Mucosa of descending colon (tissue), 3 donors: ENCODE measurements at places on chromosomes 5 and 9. TPM values are rescaled to one million over a fixed set of nuclear protein-coding genes. Genes with fewer than 3 reads are reported as not detected.

The FCN2 gene
- not detected for total RNA-seq

The IL5 gene
- total RNA-seq, result not detected

The SEC16A gene
- 69.3 TPM for total RNA-seq

The CD180 gene
- 1.3 TPM for total RNA-seq

The CEP72 gene
- total RNA-seq, result 8.8 TPM

The NUDCD2 gene
- total RNA-seq, result 24.1 TPM

DNA sequence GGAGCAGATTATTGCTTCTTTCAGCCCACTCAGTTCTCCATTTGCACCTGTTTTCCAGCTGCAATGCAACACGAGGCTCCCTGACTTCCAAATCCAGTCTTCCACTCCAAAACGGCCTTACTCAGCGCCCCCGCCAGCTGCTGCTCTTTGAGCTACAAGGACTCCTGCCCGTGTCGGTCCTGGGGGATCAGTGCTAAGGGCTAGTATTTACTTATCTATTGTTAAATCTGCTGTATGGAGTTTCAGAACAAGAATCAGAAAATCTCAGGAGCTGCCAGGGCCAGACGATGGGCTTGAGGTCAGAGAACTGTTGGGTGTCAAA, 44.1 kb downstream of the OR2V1 start:
- no peak for DNase-seq

- no peak for DNase-seq
Measured at GRCh38 chr9:135804581-135805421, 102.5 kb downstream of the CAMSAP1 start.

- no peak for DNase-seq
Measured at GRCh38 chr5:22351178-22351577, 502.0 kb downstream of the CDH12 start.

GRCh38 chr5:127608077-127608660, 40.7 kb upstream of the CTXN3 start:
- DNase-seq, result no peak

DNA sequence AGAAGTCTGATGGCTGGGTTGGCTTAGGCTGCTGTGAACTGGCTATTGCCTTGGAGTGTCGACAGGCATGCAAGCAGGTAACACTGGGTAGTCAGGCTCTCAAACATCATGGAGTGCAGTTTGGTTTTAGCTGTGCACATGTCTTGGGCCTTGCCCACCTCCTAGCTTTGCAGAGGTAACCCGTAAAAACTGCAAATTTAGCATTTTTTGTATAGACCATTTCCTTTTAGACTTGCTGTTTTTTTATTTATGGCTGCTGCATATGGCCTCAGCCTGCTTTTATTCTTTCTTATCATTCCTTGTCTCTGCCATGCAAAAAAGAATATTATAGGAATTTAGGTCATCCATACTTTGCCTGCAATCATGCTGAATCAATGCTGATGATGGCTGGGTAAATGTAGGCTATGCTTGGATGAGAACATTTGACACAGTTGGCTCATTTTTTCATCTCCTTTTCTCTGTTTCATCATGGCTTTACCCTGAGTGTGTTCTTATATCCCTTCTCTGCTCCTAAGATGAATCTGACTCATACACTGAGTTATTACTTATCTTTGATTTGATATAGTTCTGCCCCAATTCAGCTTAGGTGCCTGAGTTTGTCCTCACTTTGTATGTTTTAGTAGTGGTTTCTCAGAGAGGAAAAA, 27.2 kb downstream of the RECK start:
- no peak for DNase-seq

DNA sequence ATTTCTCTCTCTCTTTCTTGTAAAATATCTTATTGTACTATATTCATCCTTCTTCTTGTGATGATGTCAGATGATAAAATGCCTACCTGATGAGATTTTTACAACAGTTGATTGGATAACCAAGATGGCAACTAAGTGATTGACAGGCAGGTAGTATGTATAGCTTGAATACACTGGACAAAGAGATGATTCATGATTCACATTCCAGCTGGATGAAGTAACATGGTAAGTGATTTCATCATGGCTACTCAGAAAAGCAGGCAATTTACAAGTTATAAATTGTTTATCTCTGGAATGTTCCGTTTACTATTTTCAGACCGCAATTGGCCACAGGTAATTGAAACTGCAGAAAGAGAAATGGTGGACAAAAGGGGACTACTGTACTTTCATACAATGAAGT, 1471.7 kb upstream of the C9orf72 start:
- no peak for DNase-seq

DNA sequence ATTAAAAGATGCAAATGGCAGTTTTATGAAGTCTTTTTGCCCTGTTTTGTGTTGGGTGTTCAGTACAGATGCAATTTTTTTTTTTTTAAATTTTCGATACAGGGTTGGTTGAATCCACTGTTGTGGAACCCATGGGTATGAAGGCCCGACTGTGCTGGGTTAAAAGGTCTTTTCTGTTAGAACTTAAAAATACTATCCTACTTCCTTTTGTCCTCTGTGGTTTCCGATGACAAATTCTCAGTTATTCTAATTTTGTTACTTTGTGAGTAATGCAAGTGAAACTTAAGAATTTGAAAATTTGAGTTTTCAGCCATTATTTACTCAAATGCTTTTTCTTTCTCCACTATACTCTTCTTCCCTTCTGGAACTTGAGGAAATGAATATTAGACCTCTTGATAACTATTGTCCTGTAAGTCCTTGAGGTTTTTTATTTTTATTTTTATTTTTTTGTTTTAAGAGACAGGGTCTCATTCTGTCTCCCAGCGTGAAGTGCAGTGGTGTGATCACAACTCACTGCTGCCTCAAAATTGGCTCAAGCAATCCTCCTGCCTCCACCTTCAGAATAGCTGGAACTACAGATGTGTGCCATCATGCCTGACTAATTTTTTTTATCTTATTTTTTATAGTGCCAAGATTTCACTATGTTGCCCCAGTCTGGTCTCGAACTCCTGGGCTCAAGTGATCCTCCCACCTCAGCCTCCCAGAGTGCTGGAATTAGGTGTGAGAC, 67.5 kb downstream of the ZCCHC7 start:
- no peak for DNase-seq

DNA sequence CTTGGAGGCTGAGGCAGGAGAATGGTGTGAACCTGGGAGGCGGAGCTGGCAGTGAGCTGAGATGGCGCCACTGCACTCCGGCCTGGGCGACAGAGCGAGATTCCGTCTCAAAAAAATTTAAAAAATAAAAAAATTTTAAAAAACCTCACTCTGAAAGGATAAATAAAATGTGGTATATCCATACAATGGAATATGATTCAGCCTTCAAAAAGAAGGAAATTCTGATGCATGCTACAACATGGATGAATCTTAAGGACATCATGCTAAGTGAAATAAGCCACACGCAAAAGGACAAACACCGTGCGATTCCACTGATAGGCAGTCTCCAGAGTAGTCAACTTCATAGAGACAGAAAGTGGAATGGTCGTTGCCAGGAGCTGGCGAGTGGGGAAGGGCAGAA, 8.4 kb downstream of the DBN1 start:
- no peak for DNase-seq

DNA sequence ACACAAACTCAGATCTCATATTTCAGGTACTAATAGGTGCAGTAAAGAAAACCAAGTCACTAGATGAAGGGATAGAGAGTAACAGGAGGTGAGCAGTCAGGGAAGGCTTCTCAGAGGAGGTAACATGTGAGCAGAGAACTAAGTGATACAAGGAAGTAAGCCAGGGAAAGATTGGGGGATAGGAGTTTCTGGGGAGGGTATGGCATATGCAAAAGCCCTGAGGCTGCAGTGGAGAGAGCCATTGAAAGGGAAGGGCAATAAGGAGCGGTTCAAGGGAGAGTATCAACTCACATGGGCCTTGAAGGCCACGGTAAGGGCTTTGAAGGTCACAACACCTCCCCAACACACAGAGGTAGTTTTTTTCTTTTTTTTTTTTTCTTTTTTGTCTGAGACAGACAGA, 6.9 kb downstream of the OLFML2A start:
- no peak for DNase-seq

- no peak for DNase-seq
Measured at GRCh38 chr5:170419643-170420042, 30.5 kb upstream of the KCNMB1 start.

DNA sequence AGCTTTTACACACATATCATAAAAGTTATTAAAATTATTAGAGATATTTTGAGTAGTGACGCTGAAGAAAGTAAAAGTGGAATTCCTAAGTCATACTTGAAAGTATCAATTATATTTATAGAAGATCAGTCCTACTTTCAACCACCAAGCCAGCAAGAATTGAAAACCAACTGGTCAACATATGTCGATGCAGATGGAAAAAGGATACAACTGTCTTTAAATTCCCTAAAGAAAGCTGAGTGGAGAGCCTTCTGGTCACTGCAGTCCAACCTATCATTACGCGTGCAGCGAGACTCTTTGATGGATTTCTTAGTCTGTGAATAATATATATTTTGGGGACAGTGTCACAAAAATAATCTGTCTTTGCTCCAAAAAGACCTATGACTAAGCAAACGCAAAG, 15.3 kb downstream of the MEF2C start:
- DNase-seq, result no peak

- DNase-seq, result no peak
Measured at GRCh38 chr9:30478684-30479083, 1905.8 kb upstream of the ACO1 start.

DNA sequence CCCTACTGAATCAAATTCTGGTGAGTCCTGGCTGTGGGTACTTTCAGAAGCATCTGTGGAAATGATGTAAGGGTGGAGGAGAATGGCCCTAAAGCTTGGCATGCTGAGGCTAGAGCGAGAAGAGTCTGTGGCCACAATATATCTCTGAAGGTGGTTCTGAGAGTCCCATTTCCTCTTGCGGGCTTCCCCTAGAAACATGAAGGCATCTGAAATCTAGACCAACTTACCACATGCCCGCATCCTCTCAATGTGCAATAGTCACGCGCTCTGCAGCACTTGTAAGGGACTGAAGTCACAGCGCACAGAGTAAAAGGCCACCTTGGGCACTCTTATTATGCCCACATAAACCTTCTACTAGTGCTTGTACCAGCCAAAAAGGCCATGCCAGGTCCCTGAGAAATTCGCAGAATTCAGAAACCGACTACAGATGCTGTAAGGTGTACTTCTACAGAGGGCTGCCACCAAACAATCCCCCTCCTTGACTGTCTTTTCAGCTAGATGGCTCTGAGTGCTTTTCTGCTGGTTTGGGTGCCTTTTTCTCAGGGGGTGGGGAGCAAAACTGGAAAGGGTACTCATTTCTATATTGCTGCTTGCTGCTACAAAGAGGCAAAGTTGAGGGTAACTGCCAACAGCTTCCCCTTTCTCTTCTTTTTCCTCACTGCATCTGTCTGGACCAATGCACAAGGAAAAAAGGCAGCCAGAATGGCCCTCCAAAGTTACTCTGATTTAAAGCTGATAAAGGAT, 107.3 kb downstream of the ZDHHC21 start:
- no peak for DNase-seq
